ENCODE measurements at places on chromosomes 1 and 21. TPM values are rescaled to one million over a fixed set of nuclear protein-coding genes. Genes with fewer than 3 reads are reported as not detected.
A peak's percentile ranks its signal among the peaks of the same experiment; 100 is the strongest.

- no peak for DNase-seq
Observed at GRCh38 chr1:151827853-151828252, 3.7 kb downstream of the RORC start.

GRCh38 chr1:98410082-98410481 lies 251.4 kb upstream of the SNX7 start:
- DNase-seq = no peak

- DNase-seq = no peak
Observed at GRCh38 chr1:3688356-3689137, 36.2 kb downstream of the TP73 start.

GRCh38 chr1:171852272-171852671 lies 11.0 kb downstream of the DNM3 start:
- no peak for DNase-seq

DNA sequence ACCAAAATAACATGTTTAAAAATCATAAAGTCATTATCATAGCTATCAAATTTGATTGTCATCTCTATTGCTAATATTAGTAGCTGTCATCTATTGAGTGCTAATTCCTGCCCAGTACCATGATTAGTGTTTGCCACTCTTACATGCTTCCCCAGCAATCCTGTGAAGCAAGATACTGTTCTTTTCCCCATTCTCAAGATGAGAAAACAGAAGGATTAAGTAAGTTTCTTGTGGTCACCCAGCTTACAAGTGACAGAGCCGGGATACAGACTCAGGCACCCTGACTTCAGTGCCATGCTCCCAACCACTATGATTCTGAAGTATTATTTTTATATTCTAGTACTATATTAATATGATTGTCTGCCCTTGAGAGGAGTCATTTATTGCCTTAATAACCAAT lies 36.5 kb downstream of the LRRC8C start:
- DNase-seq = no peak

DNA sequence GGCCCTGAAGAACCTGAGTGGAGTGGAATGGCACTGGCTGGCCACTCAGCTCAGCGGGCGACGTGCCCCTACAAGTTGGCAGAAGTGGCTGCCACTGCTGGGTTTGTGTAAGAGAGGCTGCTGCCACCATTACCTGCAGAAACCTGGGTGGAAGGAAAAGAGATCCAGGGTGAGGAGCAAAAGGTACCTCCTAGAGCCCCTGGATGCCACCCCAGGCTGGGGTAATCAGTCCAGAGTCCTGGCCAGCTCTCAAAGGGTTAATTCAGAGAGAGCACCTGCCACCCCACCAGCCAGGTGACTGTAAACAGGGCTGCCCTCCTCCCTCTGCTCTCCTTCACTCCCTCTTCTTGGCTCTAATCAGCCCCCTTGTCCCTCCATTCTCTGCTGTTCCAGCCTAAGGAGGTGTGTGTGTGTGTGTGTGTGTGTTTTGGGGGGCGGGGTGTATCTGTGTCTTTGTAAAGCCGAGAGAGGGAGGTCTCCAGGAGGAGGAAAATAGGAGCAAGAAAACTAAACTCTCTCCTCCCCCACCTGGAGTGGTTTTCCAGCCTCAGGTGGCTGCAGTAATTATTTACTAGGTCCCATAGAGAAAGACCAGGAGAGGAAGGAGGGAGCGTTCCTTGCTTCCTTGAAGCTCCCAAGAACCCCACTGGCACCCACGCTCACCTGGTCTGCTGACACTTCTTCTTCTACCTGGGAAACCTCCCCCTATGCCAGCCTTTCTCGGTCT lies 12.6 kb downstream of the TRIM46 start:
- DNase-seq = no peak

GRCh38 chr1:44282704-44283426 lies 69.6 kb downstream of the DMAP1 start:
- DNase-seq = no peak

- DNase-seq = no peak
Observed at GRCh38 chr1:75415187-75415586, 195.7 kb downstream of the SLC44A5 start.

DNA sequence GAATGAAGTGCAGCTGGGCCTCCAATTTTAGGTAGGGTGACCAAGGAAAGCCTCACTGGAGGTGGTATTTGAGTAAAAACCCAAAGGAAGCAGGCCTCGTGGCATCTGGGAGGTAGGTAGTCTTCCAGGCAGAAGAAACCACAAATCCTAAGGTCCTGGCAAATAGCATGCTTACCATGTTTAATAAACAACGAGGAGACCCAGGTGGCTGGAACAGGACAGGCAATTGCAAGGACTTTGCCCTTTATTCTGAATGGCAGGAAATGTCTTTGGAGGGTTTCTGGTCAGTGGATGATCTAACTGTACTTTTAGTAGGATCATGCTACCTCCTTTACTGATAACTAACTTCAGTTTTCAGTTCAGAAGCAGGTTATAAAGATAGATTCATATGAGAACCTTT lies 52.2 kb downstream of the EPB41 start:
- DNase-seq = no peak

- DNase-seq = peak; percentile 27
Observed at GRCh38 chr1:232142403-232143314, 487.3 kb downstream of the SIPA1L2 start.

Gene CHIA
- polyA plus RNA-seq = not detected

Gene MX2
- polyA plus RNA-seq = 0.82 TPM

Gene KRTAP19-1
- not detected for polyA plus RNA-seq

Gene LAD1
- polyA plus RNA-seq = 0.04 TPM

Gene REN
- polyA plus RNA-seq = 0.72 TPM

Gene OR2T11
- polyA plus RNA-seq = not detected

Gene ADIPOR1
- 120 TPM for polyA plus RNA-seq

Gene CLIC6
- polyA plus RNA-seq = not detected

Gene OR2L13
- not detected for polyA plus RNA-seq

Gene TMEM81
- 2.7 TPM for polyA plus RNA-seq

Gene MCOLN2
- polyA plus RNA-seq = 0.41 TPM

Gene CDA
- polyA plus RNA-seq = 2.8 TPM
